ENCODE measurements at places on chromosomes 11 and 22. TPM values are rescaled to one million over a fixed set of nuclear protein-coding genes. Genes with fewer than 3 reads are reported as not detected.

SEZ6L gene
- total RNA-seq, result not detected

ANKK1 gene
- 0.12 TPM for total RNA-seq

ADM2 gene
- total RNA-seq, result 1.6 TPM

TPBGL gene
- total RNA-seq, result not detected

SLC5A4 gene
- total RNA-seq, result not detected

PATE2 gene
- total RNA-seq, result 0.15 TPM

MPPED2 gene
- not detected for total RNA-seq

UPB1 gene
- not detected for total RNA-seq

NDUFS8 gene
- 149 TPM for total RNA-seq

SELENOM gene
- total RNA-seq, result 38.0 TPM

TMEM191C gene
- 0.82 TPM for total RNA-seq

TMPRSS4 gene
- total RNA-seq, result not detected

KCNJ4 gene
- not detected for total RNA-seq

OR5P2 gene
- not detected for total RNA-seq

C11orf91 gene
- total RNA-seq, result not detected

TIGD3 gene
- total RNA-seq, result 0.15 TPM

CDKN1C gene
- total RNA-seq, result 3.0 TPM

OVCH2 gene
- not detected for total RNA-seq

NARS2 gene
- total RNA-seq, result 19.6 TPM

FAU gene
- 518 TPM for total RNA-seq

SLC35E4 gene
- total RNA-seq, result 5.7 TPM

LRRN4CL gene
- total RNA-seq, result 0.45 TPM

COX8A gene
- 548 TPM for total RNA-seq

GGTLC3 gene
- not detected for total RNA-seq

OR8B12 gene
- not detected for total RNA-seq

OR52W1 gene
- not detected for total RNA-seq

XRRA1 gene
- 8.9 TPM for total RNA-seq

POU2AF1 gene
- not detected for total RNA-seq

UPK2 gene
- not detected for total RNA-seq

SEPTIN3 gene
- 0.35 TPM for total RNA-seq

OR10G6 gene
- total RNA-seq, result not detected

TRIM49 gene
- total RNA-seq, result not detected

NRIP3 gene
- total RNA-seq, result 3.7 TPM

CHRM1 gene
- not detected for total RNA-seq

UBE2L3 gene
- 10.4 TPM for total RNA-seq

GLYATL1 gene
- 0.08 TPM for total RNA-seq

ASCL2 gene
- total RNA-seq, result not detected

UBQLN3 gene
- total RNA-seq, result not detected
